Sciatic nerve (tissue), 2 donors: ENCODE measurements at places on chromosomes 1 and 21. TPM values are rescaled to one million over a fixed set of nuclear protein-coding genes. Genes with fewer than 3 reads are reported as not detected.

OR2T5 gene
- not detected for total RNA-seq

CTSS gene
- total RNA-seq = 80.9 TPM

NR5A2 gene
- 6.9 TPM for total RNA-seq

CSF3R gene
- total RNA-seq = 57.3 TPM

DENND2C gene
- 4.5 TPM for total RNA-seq

TRABD2B gene
- 5.0 TPM for total RNA-seq

EVA1B gene
- 36.4 TPM for total RNA-seq

DNA sequence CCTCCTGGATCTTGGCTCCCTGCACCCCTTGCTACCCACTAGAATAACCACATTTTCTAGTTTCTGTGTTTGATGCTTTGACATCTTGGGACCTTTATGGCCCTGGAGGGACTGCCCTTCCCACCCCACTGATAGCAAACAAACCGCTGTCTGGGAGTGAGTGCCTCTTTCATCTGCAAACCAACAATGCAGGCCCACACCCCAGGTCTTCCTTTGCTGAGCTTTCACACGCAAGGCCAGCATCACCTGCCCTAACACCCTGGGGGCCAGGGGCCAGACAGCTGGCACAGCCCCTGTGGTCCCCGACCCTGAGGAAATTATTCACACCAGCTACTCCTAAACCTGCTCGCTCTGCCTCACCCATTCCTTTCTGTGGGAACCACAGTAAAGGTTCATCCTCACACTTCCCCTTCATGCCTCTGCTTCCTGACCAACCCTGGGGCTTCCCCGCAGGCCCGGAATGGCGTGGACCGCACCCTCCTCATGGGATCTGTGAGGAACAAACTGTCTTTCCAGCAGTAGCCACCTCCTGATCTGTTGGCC, 15.4 kb downstream of the SLC2A7 start:
- no peak for DNase-seq

DNA sequence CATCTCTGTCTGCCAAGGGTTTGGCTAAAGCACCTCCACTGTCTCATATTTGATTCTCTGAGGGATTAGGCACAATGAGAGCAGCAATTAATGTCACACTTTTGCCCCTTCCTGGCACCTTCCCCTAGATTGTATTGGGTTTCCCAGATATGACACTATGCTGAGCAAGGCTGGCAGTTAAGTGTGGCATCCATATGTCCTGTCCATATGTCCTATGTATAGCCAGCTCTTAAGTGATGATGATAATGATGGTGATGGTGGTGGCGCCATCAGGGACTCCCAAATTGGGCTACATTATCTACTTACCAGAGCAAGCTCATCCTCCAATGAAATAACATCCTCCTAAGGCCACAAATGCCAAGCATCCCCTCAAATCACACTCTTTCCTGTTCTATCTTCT, 13.5 kb upstream of the LORICRIN start:
- no peak for DNase-seq

DNA sequence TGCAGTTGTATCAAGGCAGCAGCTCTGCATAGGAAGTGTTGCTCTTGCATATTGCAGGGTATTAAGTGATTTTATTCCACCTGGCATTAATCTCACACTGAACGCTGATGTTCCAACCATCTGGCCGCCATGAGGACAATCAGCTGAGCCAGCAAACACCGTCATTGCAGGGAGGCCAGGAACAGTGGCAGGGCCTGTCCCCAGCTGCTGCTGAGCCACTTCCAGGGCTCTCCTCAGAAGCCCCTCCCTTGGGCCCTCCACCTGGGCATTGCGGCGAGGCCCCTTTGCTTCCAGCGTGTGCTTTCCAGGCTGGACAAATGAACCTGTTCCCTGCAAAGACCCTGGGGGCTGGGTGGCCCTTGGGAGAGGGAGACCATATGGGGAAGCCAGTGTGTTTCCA, 171.6 kb upstream of the C1orf174 start:
- no peak for DNase-seq

DNA sequence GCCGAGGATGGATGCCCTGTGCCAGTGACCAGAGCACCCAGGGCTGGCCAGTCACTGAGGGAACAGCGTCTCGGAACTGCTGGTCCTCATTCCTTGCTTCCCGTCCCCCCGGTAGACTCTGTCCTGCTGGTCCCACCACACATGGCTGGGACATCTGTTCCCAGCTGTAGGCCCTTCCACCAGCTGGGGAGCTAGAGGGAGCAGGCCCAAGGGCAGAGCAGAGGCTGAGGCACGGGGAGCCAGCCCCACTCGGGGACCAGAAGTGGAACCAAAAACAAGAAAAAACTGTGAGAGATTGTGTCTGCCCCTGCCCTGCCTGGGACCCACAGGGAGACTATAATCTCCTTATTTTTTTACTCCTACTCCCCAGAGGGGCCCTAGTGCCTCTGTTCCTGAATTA, 23.8 kb downstream of the ATP8B2 start:
- DNase-seq = no peak

- DNase-seq = no peak
Observed at GRCh38 chr1:9128166-9128519, 759 bp downstream of the GPR157 start.

- peak; percentile 75 for DNase-seq
Observed at GRCh38 chr1:175887981-175888428, 144.6 kb upstream of the TNR start.

DNA sequence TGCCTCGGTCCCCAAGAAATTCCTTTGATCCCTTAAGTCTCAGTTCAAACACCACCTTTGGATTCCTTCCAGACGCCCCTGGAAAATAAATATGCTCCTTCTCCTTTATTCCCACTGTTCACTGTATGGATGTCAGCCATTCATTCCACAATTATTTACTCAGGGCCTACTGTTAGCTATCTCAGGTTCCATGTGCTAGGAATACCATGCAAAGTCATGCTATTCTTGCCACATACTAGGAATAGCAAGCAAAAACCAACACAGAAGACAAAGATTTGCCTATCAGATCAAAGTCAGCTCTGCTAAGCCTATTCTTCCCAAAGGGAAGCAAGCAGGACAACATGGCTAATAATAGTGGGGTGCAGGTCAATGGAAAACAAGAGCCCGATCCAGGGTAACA, 29.8 kb downstream of the TTC13 start:
- DNase-seq = no peak

- DNase-seq = no peak
Observed at GRCh38 chr21:34132202-34132601, 58.8 kb downstream of the MRPS6 start.

DNA sequence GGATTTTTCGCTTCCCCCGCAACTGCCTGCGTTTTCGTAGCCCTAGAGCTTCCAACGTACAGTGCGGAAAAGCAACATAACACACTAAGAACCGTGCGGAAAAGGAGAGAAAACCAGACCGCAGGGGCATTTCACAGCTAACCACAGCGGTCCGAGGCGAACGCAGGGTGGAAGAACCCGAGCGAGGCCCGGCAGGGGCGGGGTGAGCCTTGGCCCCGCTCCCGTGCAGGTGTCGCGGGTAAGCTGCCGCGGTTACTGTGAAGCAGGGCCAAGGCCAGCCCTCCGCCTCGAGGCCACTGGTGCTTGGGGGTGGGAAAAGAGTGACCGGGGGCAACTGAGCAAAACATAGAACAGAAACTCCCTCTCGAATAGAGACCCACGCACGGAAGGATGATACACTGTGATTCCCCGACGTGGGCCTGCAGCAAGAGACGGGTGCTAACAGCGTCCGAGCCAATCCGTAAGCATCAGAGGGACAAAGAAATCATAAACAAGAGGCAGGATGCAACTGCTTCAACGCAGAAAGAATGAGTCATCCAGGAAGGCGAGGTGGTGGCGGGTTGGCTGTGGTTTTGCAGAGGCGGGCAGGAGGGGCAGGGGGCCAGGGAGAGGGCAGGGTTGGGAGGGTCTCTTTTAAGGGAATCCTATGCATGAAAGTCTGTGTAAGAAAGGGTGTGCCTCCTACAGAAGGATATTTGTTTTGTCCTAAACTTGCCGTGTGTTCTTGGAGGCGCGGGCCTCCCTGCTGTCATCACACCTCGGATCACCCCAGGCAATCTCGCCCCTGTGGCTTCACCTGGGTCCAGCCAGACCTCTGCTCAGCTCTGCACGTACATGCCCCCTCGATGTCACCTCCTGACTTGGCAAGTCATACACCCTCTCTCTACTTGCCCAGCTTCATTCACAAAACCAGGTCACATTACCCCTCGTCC, 7.3 kb downstream of the GNG4 start:
- peak; percentile 52 for DNase-seq

DNA sequence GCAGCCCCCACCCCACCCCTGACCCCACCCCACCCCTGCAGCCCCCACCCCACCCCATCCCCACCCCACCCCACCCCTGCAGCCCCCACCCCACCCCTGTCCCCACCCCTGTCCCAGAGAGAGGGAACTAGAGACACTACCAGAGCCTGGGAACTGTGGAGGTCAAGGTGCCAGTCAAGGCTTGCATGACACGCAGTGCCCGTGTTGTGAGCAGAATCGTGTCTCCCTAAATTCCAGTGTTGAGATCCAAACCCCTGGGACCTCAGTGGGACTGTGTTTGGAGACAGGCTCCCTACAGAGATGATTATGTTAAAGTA, 18.4 kb upstream of the SUMO3 start:
- no peak for DNase-seq

DNA sequence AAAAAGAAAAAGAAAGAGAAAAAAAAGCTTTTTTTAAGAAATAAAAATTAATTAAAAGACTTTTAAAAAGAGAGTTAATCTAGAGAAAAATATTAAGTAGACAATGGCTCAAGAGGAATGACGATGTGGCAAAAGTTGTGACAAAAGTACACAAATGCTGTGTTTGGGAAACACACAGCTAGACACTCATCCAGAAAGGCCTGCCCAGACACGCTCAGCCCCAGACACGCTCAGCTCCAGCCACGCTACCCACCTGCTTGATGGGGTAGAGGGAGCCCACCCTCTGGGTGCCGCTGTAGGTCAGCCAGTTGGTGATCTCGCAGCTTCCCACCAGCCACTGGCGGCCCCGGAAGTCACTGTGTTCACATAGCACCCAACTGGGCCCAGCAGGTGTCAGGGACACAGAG, 10.2 kb downstream of the CD52 start:
- DNase-seq = no peak

DNA sequence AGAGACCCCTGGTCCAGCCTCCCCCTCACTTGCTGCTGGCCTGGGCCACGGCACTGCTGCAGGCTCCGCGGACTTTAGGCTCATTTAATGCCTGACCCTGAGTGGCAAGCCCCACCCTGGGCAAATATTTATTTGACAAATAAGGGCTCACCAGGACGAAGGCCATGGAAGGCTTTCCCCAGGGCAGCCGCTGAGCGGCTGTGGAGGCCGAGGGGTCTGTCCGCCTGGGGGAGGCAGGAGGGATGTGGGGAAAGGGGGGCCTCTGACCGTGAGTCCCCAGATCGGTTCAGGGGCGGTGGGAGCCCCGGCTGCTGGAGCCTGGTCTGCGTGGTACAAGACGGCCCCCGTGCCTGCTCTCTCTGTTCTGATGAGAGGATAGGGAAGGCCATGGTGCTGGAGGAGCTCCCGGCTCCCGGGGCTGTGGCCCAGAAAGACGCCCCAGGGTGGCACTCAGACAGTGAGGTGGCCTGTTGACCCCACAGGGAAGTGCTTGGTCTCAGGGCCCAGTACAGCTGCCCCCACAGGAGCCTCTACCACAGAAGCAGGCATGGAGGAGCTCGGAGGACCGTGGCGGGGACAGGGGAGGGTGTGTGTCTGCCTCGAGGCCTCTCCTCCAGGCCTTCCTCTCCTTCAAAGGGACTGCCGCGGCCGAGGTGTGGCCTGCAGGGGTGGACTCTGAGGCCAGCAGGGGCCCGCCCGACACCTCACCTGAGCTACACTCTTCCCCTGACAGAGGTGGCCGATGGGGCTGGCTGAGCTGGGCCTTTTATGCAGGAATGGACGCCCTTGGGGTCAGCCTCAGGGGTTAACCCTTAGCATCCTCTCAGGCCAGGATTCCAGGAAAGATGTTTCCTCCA, 9.1 kb upstream of the C1orf159 start:
- no peak for DNase-seq

DNA sequence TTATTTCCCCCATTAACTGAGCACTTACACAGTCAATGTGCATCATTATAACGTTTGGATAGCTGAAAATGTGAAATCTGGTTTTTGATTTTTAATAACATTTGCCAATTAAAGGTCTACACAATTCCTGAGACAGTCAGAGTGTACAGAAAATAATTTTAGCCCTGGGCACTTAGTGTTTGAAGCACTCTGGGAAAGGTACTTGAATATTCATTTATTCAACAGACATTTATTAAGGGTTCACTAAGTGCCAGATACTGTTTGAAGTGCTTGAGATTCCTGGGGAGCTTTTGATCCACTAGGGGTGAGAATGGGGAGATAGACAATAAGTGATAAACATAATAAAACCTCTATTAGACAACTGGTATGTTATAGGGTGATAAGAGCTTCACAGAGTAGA, 141.8 kb downstream of the DISC1 start:
- no peak for DNase-seq

DNA sequence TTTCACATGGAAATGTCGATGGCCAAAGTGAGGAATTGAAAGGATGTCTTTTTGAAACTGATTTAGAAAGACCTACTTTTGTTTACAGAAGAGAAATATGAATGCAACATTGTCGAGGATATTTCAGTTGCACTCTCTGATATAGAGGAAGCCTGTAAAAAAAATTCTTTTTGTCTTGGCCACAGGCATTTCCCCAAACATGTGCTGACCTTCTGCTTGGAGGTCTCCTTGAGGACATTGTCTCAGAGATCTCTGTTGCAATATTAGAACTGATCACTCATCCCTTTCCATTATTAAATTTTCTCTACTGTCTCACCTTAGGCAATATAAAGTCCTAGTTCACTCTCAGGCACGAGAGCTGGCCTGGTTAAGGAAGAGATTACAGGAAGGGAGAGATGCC, 16.0 kb downstream of the S100A11 start:
- DNase-seq = no peak

DNA sequence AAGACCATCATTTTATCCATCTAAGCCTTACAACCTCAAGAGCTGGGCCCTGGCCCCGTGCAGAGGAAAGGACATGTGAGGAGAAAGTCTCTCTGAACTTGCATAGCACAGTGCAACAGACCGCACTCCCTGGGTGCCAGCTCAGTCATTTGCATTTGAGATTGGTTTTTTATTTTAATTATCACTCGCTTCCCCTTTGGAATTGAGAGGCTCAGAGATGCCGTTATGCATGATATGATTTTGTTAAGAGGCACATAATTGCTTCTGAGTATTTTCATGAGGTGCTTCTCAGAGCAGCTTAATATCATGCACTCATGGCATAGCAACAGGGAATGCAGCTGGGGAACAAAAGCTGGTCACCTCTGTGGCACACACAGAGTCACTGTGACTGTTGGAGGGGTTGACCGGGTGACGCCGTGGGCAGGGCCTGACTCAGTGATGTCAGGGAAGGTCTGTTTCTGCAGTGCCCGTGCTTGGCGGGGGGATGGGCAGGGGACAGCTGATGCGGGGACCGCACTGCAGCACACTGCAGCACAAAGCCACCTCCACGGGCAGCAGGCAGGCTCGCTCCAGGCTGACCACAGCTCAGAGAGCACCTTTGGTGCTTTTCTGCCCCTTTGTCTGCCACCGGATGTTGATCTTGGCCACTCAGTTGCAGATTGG, 43.2 kb upstream of the VAMP3 start:
- DNase-seq = no peak
